ENCODE measurements at places on chromosomes 12 and 14.

DNA sequence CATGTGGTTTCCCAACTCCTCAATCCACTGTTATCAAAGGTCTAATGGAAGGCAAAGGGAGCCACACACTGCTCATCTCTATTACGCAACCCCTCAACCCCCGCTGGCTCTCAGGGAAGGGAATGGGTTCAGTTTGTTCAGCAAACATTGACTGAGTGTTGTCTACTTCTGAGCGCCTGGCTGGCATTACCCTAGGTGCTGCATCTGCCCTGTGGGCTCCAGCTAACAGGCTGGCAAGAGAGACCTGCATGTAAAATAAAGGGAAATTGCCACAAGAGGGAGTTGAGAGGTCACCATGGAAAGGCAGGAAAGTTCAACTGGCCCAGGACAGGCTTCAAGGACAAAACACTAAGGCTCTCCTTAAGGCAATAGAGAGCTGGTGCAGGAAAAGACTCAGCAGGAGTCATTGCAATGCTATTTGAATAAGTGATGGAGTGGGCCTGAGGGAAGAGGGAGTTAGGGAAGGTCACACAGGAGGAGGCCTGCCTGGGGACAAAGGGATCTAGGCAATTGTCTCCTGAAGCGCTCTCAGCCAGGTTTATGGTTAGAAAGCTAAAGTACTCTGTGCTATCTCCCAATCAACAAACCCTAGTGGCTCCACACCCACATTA is 5.5 kb upstream of the ZNF740 start:
- DNase-seq, result no peak

DNA sequence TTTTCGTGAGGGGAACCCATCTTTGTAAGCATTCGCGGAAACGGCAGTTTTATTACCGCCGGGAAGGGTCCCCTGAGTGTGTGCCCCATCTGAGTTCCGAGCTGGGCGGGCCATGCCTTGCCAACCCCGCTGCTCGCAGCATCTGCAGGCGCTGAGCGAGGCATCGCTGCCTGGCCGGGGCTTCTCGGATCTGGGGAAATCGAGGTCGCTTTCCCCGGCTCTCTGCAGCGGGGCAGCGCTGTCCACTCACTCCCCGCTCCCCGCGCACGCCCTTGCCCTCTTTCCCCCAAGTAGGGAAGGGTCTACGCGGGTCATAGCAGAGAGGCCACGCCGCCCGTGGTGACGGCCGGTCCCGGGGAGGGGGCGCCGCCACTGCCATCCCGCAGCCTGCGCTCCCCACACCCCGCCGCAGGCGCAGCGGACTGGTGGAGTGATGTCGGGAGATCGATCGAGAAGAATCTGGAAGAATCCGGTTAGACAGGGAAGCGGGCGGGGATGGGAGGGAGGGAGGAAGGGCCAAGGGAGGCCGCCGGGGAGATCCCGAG is 507 bp upstream of the FKBP4 start:
- peak; percentile 5 for DNase-seq

GRCh38 chr14:87008965-87009364 is 984.0 kb downstream of the GALC start:
- DNase-seq, result no peak

GRCh38 chr12:57435293-57435692 is 709 bp downstream of the INHBC start:
- DNase-seq, result no peak

- DNase-seq, result no peak
These were observed 3.0 kb downstream of the SETD1B start for GRCh38 chr12:121806546-121807423.

- no peak for DNase-seq
These were observed 1.3 kb upstream of the EMP1 start for GRCh38 chr12:13195250-13195649.

GRCh38 chr14:94582851-94583250 is 1.6 kb downstream of the SERPINA5 start:
- no peak for DNase-seq

- DNase-seq, result no peak
These were observed 113.1 kb upstream of the FKBP4 start for GRCh38 chr12:2681450-2682205.

Data from activated T-helper 1 cell treated with anti-CD3 and anti-CD28 coated beads, Interleukin-12 subunit alpha, Interleukin-12 subunit beta, Interleukin-2, Interleukin-4 antibody, amounts not matched to agents 30 ng/mL and 10 ng/mL and 1 ng/mL, durations not matched to agents 14 hours and 24 hours and 36 hours (primary cell).